ENCODE measurements at places on chromosomes 11 and 22. TPM values are rescaled to one million over a fixed set of nuclear protein-coding genes. Genes with fewer than 3 reads are reported as not detected.
A peak's percentile ranks its signal among the peaks of the same experiment; 100 is the strongest.

DNA sequence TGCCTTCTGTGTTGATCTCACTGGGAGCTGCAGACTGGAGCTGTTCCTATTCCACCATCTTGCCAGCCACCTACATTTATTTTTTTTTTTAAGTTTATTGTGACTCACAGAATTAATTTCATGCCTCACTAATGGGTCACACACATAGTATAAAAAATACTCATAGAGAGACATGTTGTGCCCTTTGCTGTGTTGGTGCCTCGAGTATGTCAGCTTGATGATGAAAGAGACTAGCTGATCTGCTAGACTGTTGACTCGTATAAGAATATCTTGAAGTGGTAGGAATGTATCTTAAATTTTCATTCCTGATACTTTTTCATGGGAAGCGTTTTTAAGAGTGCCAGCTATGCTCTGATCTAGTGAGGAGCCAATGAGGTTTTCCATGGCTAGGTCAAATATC is 28.6 kb upstream of the AMPD3 start:
- no peak for DNase-seq

Gene NXPE4
- total RNA-seq, result not detected

DNA sequence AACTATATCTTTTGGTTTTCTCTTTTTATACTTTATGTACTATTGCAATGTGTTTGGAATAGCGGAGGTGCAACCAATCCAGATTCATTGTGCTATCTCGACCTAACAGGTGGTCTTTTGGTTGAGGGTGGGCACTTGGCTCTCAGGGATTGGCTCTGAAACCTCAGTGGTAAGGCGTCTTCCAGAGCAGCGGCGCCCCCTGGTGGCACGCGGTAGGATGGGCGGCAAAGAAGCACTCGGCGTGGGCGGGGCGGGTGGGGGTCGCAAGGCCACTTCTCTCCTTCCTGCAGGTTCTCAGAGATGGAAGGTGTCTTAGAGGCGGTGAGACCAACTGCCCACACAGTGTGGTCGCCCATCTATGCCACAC is 19.2 kb upstream of the PLET1 start:
- peak; percentile 71 for DNase-seq

GRCh38 chr11:95699631-95700470 is 89.7 kb downstream of the FAM76B start:
- no peak for DNase-seq

DNA sequence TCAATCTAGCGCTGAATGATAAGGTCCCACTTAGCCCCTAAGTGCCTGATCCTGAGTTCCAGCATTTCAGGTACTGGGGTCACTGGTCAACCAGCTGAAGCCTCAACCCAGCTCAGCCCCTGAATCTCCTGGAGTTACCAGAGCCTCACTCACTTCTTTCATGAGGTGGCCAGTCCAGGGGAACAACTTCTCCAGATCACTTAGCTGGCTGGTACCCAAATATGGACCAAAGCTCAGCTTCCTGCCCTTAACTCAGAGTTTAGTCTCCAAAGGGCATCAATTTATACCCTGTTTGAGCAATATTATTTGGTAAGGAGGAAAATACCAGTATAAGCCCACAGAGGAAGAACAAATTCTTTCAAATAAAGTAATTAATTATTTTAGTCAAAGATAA is 105.6 kb downstream of the SLC1A2 start:
- no peak for DNase-seq

DNA sequence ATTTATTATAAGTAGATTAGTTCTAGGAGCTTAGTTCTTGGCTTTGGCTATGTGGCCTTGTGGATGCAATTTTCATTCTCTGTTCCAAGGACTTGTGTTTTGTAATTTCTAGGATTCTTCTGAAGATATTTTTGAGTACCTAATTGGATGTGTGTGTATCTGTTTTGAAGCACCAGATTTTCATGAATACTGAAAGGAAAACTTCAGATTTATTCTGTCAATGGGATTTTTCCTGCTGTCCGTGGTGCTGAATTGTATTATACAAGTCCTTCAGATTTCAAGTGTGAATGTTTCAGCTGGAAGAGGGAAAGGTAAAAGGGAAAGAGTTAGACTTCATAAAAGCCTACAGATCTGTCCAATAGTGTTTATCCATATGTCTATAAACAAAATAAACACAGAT is 18.2 kb upstream of the SYN3 start:
- DNase-seq, result peak; percentile 9
